ENCODE measurements at places on chromosomes 2 and 18.

- DNase-seq, result no peak
Observed at GRCh38 chr2:192123847-192124246, 70.9 kb downstream of the TMEFF2 start.

DNA sequence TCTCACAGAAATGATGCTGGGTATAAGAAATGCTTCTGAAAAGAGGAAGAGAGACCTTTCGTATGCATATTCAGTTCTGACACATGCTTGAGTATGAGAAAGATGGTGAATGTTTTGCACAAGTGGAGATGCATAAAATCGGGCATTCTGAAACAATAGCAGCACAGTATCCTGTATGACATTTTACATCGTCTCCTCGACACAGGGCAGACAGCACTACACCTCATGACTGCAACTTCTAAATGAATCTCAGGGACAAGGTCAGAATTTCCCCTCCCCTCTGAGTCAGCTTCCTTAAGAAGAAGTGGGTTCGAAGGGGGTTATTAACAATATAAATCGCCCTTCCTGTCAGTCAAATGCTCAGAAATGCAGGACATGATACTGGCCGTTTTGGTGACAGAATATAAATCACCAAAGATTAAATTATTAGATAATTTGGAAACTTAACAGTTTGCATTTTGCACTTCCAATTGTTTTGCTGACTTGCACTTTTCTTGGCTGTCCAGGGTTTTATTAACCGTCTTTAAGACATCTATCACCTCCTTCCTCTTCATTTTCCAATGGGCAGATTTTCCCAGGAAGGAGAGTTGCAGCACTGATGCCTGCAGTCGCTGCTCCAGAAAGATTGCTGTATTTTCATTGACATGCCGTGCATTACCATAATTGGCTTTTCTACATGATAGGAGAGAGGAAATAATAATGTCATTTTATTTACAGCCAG lies 57.2 kb downstream of the TSHZ1 start:
- DNase-seq, result no peak

DNA sequence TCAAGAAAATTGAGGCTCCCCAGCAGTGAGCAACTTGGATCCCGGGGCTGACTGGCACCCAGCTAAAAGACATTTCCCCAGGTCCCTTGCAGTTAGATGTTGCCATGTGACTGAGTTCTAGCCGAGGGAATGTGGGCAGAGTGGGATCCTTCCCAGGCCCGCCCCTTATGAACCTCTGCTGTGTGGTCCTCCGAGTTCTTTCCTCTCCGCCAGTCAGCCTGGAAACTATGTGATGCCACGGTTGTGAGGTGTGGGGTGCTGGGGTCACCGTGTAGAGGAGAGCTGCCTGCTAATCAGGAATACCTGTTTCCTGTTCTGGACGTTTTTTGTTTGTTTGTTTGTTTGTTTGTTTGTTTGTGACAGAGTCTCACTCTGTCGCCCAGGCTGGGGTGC lies 45.5 kb downstream of the TMEM37 start:
- no peak for DNase-seq

DNA sequence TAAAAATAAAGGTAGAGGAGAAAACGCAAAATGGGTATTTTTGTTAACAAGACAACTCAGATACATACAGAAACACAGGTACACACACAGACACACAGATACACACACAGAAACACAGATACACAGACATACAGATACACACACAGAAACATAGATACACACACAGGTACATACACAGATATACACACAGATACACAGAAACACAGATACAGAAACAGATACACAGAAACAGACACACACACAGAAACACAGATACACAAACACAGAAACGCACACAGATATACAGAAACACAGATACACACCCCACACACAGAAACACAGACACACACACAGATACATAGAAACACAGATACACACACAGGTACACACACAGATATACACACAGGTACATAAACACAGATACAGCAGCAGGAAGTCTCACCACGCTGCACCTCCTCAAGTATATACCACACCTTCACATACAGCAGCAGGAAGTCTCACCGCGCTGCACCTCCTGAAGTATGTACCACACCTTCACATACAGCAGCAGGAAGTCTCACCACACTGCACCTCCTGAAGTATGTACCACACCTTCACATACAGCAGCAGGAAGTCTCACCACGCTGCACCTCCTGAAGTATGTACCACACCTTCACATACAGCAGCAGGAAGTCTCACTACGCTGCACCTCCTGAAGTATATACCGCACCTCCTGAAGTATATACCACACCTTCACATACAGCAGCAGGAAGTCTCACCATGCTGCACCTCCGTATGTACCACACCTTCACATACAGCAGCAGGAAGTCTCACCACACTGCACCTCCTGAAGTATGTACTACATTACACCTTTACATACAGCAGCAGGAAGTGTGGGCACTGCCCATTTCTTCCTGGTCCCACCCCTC lies 250.5 kb downstream of the HDAC4 start:
- DNase-seq, result no peak

GRCh38 chr2:2178921-2179320 lies 152.2 kb downstream of the MYT1L start:
- no peak for DNase-seq

- DNase-seq, result no peak
Observed at GRCh38 chr2:95029898-95030341, 4.4 kb downstream of the MAL start.

- no peak for DNase-seq
Observed at GRCh38 chr2:151193576-151193975, 68.1 kb downstream of the RBM43 start.

DNA sequence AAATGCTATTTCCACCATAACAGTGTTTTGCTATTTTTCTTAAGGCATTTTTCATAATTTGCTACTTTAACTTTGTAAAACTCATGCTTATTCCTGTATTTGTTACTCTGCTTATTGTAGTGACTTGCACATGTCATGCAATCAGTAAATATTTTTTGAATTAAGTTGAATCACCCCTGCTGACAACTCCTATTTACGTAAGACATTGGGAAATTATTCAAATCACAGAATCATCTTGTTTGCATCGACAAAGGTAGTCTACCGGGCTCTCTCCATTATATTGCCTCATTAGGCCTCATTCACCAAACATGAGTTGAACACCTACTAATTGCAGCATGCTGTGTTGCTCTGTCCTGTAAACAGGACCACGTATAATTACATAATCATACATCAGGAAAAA lies 478.5 kb upstream of the ZEB2 start:
- DNase-seq, result no peak

DNA sequence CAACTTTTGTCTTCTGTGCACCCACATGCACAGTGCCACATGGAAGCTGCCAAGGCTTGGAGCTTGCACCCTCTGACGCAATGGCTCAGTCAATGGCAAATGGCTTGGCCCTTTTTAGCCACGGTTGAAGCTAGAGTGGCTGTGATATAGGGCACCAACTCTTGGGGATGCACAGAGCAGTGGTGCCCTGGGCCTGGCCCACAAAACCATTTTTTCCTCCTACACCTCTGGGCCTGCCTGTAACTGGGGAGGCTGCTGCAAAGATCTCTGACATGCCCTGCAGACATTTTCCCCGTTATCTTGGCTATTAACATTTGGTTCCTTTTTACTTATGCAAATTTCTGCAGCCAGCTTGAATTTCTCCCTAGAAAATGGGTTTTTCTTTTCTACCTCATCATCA lies 74.9 kb downstream of the ZDBF2 start:
- DNase-seq, result no peak

- no peak for DNase-seq
Observed at GRCh38 chr2:72143441-72144273, 4.0 kb downstream of the CYP26B1 start.
